SJSA1 (cell line): ENCODE measurements at places on chromosomes 16 and 17. TPM values are rescaled to one million over a fixed set of nuclear protein-coding genes. Genes with fewer than 3 reads are reported as not detected.

DNA sequence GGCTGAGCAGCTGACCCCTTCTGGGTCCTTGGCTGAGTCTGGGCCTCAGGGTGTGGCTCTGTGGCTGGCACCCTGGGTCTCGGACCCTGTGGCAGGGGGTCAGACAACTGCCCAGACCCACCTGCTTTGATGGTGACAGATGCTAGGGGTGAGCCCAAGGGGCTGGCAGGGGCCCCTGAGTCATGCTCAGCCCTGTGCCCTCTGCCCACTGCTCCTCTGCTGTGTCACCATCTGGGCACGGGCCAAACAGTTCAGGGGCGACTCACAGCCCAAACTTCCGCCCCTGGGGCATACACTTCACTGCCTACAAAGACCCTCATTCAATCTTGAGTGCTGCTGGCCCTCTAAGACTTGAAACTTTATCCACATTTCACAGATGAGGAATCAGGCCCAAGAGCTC is 5.7 kb downstream of the ADGRG1 start:
- no peak for DNase-seq

- DNase-seq, result no peak
These were observed 10.7 kb downstream of the MSRB1 start for GRCh38 chr16:1932050-1933028.

GRCh38 chr16:13269359-13269758 is 368.0 kb downstream of the SHISA9 start:
- DNase-seq, result no peak

Gene SBK1
- not detected in 2 replicates for total RNA-seq

DNA sequence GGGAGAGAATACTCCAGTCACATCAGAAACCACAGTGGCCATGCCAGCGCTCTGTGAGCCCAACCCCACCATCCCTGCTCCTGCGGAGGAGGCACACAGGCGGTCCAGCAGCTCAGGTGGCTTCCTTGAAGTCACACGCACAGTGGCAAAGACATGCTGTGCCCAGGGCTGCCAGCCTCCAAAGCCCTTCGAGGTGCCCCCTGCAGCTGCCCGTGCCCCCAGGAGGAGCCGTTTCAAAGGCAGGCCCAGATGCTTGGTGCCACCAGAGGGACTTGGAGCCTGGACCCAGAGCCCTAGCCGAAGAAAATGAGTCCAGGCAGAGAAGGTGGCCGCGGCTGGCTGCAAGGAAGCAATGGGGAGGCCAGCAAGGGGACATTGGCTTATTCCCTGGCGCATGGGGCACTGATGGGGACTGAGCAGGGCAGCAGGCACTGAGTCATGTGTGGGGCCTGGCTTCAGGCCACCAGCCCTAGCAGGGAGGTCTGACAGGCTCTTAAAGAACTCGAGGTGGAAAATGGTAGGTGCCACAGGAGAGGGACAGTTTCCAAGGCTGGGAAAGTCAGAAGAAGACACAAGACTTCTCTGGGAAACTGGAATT is 17.2 kb upstream of the CACNG1 start:
- peak; percentile 77 for DNase-seq
